Fibroblast of the aortic adventitia (primary cell): ENCODE measurements at places on chromosomes 2 and 18. TPM values are rescaled to one million over a fixed set of nuclear protein-coding genes. Genes with fewer than 3 reads are reported as not detected.

DNA sequence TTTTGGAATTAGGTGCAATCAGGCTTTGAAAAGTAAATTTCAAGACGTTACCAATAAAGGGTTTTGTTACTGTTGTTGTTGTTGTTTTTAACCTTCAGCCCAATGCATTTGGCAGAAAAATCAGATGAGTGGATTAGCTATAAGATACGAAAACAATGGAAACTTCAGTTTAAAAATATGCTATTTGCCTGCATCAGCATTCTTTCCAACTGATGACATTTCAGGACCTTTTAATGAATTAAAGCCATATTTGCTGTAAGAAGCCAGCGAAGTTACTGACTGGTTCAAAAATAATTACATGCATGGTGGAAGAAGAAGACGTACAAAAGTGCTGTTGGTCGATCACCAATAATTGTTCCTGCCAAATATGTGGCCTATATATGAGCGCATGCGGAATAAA is 639.3 kb upstream of the SOX11 start:
- no peak for DNase-seq

DNA sequence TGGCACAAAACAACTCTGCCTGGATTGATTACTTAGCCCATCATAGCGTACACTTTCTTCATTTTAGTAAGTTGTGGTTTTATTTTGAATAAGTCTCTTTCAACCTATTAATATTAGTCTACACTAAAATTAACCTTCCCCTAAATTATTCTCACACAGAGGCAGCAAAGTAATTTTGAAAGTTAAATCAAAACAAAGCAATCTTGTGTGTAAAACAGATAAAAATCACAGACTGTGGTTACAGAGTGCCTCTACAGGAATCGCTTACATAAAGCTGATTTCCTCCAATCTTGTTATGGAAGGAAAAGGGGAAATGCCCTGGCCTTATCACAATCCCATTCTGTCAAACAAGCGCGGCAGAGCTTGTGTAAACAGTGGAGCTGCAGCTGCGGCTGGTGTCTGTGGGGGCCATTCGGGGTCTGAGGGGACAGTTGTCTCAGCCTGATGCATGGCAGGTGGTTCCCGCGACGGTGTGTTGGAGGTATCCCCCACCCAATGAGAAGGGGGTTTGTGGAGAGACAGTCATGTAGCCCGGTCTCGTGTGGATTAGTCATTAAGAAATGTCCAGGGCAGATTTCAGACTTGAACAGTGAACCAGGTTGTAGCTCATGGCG is 42.1 kb downstream of the BCL2L11 start:
- DNase-seq: no peak

- peak; percentile 87 for DNase-seq
Measured at GRCh38 chr2:109382951-109383350, 230.8 kb downstream of the SEPTIN10 start.

DNA sequence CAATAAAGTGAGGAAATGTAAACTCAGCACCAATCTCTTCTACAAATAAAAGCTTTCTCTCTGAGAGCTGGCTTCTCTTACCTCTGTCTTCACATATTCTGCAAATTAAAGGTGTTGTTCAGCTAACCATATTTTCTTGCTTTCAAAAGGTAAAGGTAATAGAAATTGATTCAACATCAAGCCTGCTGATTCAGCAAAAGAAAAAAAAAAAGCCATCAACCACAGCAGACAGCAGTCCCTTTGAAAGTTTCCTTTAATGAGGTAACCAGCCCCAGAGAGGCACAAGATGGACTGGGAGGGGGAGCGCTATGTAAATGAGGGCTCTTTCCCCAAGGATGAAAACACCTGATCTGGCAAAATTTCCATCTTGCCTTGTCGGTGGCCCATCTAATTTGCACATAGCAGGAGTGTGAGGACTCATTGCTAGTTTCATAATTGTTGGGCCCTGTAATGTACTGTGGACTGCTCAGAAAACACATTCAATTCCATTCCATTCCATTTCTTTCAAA is 154.9 kb upstream of the SOX11 start:
- DNase-seq: no peak

DNA sequence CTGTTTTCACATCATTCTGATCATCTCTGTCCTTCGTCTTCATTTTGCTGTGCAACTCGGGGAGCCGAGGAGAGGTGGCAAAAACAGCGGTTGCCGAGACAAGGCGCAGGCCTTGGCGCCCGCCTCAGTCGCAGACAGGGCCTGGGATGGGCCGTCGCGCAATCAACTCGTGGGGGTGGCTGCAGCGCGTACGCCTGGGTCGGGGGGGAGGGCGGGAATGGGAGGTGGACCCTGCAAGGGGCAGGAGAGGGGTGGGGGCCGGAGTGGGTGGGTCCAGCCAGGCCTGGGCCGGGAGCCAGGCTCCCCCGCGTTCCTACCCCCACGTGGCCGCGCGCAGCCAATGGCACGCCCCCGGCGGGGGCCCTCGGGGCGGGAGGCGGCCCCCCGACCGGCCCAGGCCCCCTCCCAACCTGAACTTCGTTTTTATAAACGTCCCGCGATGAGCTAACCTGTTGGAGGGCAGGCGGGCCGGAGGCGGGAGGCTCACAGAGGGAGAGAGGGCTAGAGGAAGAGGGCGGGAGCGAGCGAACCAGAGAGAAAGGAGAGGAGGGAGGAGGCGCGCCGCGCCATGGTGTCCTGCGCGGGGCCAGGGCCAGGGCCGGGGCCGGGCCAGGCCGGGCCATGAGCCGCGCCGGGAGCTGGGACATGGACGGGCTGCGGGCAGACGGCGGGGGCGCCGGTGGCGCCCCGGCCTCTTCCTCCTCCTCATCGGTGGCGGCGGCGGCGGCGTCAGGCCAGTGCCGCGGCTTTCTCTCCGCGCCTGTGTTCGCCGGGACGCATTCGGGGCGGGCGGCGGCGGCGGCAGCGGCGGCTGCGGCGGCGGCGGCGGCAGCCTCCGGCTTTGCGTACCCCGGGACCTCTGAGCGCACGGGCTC is at the start of gene HOXD13:
Gene HOXD13 (plus strand): TSS at position 452 of the 875 bp plus-strand sequence. CDS start 170 bp downstream, at position 622.
- DNase-seq: no peak

Gene PTH2R
- total RNA-seq: 0.33 TPM in 1 of 2 replicates, not detected in the other
